ENCODE measurements at places on chromosomes 6 and 20.

DNA sequence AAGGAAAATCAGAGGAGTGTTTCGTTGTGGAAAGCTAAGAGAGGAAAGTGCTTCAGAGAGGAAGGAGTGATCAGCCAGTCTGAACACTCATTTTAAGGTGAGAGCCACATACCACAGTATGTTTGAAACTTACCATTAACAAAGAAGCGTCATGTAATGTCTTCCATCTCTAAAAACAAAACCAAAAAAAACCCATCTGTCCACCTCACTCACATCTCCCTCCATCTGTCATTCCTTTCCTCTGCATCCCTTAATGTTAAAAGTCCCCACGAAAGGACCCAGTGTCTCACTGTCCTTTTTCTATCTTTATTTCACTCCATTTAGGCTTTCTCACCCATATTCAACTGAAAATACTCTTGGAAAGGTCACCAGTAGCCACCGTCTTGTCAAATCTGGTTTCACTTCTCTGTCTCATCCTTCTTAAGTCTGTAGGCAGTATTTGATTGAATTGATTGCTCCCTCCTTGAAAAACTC, 59.4 kb upstream of the GNRH2 start:
- no peak for DNase-seq

DNA sequence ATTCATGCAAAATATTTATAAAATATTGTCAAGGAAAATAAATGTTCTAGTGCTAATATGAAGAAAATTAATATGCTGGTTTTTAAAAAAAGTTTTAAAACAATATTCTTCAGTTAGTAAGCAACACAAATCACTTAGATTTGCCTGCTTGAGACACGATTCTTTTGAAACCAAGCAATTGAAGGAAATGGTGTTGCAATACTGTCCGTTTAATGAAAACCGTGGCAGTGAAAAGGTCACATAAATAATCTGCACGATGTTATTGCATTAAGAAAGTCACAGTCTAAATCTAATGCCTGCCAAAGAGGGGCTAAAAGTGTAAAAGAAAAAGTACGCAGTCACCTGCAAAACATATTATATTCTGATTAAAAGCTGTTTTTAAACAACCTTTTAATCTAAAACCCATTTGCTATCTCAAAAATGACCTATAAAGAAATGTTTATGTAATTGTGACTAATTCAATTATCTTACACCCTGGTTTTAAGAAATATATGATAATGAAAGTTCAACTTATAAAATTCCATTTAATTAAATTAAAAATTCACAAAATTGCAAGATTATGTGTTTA, 143.0 kb downstream of the GMDS start:
- no peak for DNase-seq

- DNase-seq = no peak
These were observed 3.4 kb upstream of the HLA-A start for GRCh38 chr6:29938746-29939508.

DNA sequence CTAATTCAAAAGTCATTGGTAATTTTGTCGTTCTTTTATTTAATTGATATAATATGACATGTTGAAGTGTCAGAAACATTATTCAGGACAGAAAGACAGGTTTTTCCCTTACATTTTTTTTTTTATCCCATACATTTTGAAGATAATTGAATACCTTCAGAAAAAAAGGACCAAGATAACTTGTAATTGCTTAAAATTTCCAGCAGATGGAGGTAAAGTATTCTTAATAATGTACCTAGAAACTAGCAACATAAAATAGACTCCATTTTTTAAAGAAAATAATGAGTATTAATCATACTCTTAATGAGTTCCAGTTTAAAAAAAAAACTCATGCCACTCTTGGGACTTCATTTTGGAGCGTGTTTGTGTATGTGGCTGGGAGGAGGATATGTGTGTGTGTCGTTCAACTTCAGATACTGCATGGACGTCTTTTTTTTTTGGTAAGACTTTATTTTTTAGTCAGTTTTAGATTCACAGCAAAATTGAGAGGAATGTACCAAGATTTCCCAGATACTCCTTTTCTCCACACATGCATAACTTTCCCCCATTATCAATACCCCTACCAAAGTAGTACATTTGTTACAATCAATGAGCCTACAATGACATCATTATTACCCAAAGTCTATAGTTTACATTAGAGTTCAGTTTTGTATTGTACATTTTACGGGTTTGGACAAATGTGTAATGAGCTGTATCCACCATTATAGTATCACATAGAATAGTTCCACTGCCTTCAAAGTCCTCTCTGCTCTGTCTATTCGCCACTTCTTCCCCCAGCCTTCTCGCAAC, 79.4 kb downstream of the ROS1 start:
- DNase-seq = no peak

- no peak for DNase-seq
These were observed 349.8 kb upstream of the ARID1B start for GRCh38 chr6:156427345-156427744.

- DNase-seq = no peak
These were observed 156.8 kb downstream of the SLC35B3 start for GRCh38 chr6:8278562-8278961.

DNA sequence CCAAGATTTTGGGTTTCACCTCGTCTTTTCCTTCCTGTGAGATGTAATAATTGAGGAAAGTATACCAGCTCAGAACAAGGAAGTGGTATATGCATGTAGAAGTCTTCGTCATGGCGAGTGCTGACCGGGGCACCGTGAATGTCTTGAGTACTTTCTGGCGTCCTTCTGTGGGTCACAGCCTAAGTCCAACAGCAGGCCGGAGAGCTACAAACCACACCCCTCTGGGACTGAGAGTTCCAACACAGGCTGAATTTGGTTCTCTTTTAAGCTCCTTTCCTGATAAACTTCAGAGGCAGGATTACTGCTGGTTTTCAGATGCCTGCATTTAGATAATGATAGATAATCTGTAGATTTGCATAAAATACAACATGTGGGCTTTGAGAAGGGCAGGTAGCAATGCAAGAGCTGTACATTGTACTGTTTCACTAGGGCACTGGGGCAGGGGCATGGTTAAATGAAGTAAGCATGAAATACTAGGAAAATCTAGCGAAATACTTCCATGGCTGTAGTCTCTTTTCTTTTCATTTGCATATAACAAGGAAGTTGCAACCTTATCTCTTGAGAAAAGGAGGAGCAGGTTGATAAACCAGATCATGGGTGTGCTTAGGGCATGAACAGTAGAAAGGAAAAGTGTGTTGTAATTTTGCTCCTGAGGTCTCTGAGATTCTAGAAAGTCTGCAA, at the start of gene ADTRP:
Gene ADTRP, minus strand, starts transcription at position 156 of the 681 bp plus-strand sequence. Its CDS starts 44 bp downstream, at position 112.
- DNase-seq = no peak

- no peak for DNase-seq
These were observed 47.5 kb downstream of the MDFI start for GRCh38 chr6:41685641-41686380.

GRCh38 chr6:99514089-99514488, 1.1 kb downstream of the USP45 start:
- DNase-seq = no peak

DNA sequence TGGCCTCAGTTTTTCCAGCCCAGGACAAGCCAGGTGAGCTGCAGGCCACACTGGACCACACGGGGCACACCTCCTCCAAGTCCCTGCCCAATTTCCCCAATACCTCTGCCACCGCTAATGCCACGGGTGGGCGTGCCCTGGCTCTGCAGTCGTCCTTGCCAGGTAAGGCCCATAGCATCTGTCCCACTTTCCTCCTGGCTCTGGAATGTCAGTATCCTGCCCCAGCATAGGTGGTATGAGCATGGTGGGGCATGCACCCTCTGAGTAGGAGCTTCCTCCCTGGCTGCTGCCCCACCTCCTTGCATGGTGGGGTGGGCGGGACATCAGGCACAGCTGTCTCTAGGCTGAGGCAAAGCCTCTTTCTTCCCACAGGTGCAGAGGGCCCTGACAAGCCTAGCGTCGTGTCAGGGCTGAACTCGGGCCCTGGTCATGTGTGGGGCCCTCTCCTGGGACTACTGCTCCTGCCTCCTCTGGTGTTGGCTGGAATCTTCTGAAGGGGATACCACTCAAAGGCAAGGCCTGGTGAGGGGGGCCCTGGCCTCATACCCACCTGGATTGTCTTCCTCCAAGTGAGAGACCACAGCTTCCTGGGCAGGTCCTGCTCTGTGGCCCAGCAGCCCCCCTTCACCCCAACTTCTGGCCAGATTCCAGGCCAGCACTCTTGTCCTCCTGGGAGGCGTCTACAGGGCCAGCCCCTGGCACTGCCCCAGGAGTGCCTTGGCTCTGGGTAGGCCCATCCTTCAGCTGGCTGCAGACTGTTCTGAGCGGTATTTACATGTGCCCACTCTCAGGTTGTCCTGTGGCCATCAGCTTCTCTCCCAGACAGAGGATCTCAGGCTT, 9.1 kb downstream of the PI16 start:
- no peak for DNase-seq

GRCh38 chr6:108541843-108542759, 18.6 kb upstream of the FOXO3 start:
- no peak for DNase-seq
